ENCODE measurements at places on chromosomes 2 and 18. TPM values are rescaled to one million over a fixed set of nuclear protein-coding genes. Genes with fewer than 3 reads are reported as not detected.
A peak's percentile ranks its signal among the peaks of the same experiment; 100 is the strongest.

DNA sequence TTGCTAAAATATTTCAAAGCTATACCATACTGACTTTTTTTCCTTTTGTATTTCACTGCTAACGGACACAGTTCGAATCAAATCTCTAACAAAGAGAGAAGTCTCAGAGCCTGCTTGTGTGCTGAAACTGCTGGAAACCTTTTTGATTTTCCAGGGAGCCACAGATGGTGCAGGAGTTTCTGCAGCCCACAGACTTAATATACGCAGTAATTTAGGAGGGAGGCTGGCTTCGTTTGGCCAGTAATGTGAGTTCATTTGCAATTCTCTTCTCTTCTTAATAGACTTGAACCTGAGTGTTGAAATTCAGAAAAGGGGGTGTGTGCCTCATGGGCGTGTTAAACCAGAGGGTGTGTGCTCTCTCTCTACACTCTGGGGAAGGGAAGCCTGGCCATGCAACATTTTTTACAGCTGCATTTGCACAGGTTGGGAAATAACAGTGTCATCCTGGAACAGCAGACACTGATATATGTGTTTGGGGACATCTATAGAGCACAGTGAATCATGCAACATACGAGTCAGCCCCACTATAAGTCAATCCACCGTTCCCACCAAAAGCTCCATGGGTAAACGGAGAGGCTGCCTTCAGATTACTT is 333.0 kb downstream of the CLIP4 start:
- DNase-seq: no peak

DNA sequence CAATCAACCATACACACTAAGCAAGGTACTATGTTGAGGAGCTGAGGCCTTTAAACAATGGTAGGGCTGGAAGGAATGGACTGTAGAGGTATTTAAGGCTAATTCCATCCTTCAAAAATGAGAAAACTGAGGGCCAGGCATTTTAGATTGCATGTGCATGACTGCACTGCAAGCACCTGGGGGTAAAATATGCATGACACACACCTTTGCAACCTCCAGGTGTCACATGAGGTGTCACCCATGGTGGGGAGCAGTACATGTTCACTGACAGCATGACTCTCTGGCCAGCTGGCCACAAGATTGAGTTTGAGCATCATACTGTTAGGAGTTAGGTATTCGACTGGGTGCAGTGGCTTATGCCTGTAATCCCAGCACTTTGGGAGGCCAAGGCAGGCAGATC is 182.8 kb downstream of the ZBTB7C start:
- no peak for DNase-seq

GRCh38 chr2:19235308-19235707 is 123.1 kb downstream of the OSR1 start:
- DNase-seq: no peak

The CD207 gene
- total RNA-seq: 0.44 TPM

GRCh38 chr2:224775647-224776046 is 59.5 kb upstream of the CCDC195 start:
- no peak for DNase-seq

DNA sequence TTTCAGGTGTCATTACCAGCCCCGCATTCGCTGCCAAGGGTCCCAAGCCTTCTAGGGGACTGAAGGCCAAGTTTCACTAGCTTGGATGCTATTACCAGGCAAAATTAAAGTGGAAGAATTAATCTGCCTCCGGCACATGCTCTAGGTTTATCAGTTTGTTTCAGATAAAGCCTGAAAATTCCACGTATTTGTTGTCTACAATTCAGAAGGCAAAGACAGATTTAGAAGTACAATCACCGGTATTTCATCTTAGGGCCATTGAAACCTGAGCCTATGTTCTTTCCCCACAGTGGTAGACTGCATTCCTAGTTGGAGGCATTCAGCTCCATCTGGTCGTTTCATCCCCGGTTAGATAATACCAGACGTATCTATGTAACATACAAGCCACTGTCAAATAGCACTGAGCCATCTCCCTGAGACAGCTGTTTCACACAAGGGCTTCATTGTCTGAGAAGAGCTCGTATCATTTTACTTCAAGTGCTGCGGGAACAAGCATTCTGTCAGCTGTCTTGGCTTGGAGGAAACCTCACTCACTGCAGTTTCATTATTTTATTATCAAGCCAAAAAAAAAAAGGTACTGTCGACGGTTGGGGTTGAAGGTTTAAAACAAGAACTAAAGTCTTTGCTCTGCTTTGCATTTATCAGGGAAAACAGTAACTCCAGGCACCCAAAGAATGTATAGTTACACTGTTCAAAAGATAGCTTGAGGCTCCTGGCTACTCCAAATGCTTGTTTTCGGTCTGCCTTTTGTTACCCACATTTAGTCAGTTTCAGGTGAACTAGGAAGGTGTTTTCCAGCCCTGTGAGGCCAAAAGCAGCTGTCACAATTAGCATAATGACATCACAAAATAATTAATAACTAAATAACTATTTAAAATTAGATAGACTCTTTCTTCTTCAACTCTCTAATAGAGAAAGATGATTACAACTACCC is 76.7 kb downstream of the TGIF1 start:
- DNase-seq: no peak

GRCh38 chr2:168976034-168976654 is 55.0 kb downstream of the ABCB11 start:
- no peak for DNase-seq

DNA sequence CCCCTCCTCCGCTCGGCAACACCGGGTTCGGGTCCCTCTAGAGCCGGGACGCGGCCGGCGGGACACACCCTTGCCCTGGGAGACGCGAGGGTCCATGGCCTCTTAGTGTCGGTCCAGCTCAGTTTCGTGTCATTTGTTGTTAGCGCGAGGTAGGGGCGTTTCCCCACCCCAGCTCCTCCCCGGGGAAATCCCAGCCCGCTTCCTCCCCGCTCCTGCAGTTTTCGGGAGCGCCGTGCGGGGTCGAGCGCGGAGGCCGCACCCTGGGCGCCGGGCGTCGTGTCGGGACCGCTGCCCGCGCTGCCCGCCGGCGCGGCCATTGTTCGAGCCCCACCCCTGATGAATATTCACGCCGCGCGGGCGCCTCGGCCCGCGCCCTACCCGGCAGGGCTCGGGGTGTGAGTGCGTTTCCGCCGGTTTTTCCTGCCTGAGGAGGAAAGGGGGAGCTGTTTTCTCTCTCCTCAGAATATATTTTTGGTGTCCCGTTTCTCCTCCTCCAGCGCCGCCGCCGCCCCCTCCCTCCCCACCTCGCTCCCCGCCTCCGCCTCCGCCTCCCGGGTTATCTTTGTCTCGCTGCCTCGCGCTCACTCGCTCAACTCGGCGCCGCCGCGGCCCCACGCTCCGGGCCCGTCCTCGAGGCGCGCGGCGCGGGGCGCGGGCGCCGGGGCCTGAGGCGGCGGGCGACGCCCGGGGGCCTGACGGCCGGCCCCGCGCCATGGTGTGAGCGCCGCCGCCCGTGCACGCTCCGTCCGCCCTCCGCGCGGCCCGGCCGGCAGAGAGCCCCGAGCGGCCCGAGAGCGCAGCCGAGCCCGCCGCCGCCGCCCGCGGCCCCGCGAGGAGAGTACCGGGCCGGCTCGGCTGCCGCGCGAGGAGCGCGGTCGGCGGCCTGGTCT is at the start of gene MAP4K4:
Gene MAP4K4, plus strand, starts transcription at position 584 of the 890 bp plus-strand sequence. CDS start 374 bp downstream, outside the sequence.
- DNase-seq: peak; percentile 91

DNA sequence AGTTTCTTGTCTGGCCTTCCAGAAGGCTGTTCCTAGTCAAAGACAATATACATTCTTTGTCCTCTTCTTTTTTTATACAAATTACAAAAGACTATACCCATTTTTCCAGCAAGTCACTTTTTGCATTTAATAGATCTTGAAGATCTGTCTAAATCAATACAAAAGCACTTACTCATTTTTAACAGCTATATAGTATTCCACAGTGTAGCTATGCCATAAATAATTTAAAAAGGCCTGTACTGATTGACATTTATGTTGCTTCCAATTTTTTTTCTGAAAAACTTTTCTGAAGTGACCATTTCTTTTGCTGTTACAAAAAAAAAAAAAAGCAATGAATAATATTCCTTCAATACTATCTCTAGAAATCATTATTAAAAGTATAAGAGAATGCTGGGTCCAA is 30.3 kb upstream of the HNRNPLL start:
- DNase-seq: no peak

GRCh38 chr18:77088963-77089722 is 43.4 kb downstream of the MBP start:
- no peak for DNase-seq

- DNase-seq: no peak
These were observed 5.1 kb downstream of the IL1RN start for GRCh38 chr2:113132414-113133021.

The ZBTB7C gene
- total RNA-seq: 1.5 TPM

DNA sequence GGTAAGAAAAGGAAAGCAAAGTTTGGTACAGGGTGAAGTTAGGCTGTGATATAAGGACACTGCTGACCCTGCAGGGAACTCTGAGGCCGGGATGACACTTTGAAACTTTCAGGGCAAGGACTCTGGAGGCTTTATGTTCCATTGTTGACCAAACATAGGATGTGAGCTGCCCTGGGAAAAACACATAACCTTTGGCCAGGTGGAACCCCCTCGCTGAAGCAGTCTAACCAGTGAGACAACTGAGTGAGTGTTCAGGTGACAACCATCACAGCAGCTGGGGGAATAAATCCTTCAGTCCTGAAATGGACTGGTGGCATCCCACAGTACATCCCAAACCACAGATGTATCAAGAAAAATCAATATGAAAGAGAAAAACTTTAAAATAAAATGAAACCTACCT is 280.9 kb upstream of the CDH2 start:
- no peak for DNase-seq

The CFAP65 gene
- not detected for total RNA-seq
